ENCODE measurements at places on chromosomes 7 and 10. TPM values are rescaled to one million over a fixed set of nuclear protein-coding genes. Genes with fewer than 3 reads are reported as not detected.

DNA sequence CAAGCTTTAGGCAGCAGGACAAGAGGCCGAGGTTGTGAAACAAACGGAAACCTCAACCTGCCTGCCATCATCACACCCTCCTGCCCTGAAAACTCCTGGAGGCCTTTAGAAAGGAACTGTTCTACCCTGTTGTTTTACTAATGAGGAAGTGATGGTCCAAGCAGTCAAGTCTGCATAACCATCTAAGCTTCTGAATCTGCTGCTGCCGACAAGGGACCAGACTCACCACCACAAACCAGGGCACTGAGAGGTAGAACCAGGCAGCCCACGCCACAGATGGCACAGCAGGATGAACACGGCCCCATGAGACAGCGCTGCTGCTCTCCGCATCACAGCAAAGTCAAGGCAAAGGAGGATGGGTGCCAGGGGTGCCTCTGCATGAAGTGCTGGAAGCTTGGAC lies 209.4 kb downstream of the CELF2 start:
- H3K36me3 ChIP-seq, result no peaks in the 10 kb centered on the region
- H3K27ac ChIP-seq, result no peak overlapping the region
- H3K27me3 ChIP-seq, result no peaks in the 10 kb centered on the region
- DNase-seq, result no peak
- no peaks in the 10 kb centered on the region for H3K4me1 ChIP-seq

DNA sequence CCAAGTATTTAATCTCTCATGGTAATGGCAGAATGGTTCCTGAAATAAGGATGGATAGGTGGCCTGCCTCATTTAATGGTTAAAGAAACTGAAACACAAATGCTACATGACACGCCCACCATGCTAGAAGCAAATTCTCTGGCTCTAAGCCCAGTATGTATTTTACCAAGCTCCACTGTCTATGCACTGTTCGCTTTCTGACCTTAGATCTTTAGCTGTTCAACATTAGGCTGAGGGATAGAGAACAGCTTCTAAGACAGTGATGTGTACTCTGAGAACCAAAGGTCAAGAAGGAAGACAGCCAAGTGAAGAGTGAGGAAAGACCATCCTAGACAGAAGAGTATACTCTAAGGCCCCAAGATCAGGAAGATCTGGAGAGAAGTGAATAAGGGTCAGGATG lies 26.6 kb downstream of the FAM3C start:
- peaks cover 1% of the 10 kb centered on the region for H3K36me3 ChIP-seq
- H3K4me1 ChIP-seq, result no peaks in the 10 kb centered on the region
- DNase-seq, result no peak
- no peaks in the 10 kb centered on the region for H3K27me3 ChIP-seq
- H3K27ac ChIP-seq, result no peak overlapping the region
- H3K4me3 ChIP-seq, result no peak overlapping the region

GRCh38 chr10:114674346-114674745 lies 16.3 kb upstream of the ABLIM1 start:
- no peak overlapping the region for H3K4me3 ChIP-seq
- DNase-seq, result no peak
- no peak overlapping the region for H3K27ac ChIP-seq
- peaks cover 3% of the 10 kb centered on the region for H3K4me1 ChIP-seq
- no peaks in the 10 kb centered on the region for H3K27me3 ChIP-seq
- H3K36me3 ChIP-seq, result no peaks in the 10 kb centered on the region

- H3K27ac ChIP-seq, result no peak overlapping the region
- H3K27me3 ChIP-seq, result no peaks in the 10 kb centered on the region
- no peaks in the 10 kb centered on the region for H3K36me3 ChIP-seq
- no peak for DNase-seq
- H3K4me1 ChIP-seq, result peaks cover 11% of the 10 kb centered on the region
These were observed 66.0 kb upstream of the FGL2 start for GRCh38 chr7:77265666-77266065.

DNA sequence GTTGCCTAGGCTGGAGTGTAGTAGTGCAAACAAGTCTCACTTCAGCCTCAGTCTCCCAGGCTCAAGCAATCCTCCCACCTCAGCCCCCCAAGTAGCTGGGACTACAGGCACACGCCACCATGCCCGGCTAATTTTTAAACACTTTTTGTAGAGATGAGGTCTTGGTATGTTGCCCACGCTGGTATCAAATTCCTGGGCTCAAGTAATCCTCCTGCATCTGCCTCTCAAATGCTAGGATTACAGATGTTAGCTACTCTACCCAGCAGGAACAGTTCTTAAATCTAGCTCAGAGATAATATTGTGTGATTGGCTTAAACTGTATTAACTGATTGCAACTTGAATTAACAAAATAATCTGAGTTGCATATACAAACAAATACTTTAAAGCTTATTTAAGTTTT lies 82.9 kb downstream of the CDK14 start:
- no peaks in the 10 kb centered on the region for H3K36me3 ChIP-seq
- DNase-seq, result no peak
- H3K4me3 ChIP-seq, result no peak overlapping the region
- no peak overlapping the region for H3K27ac ChIP-seq
- H3K4me1 ChIP-seq, result peaks cover 4% of the 10 kb centered on the region

GRCh38 chr7:37786741-37787569 lies 61.4 kb upstream of the NME8 start:
- no peak overlapping the region for H3K4me3 ChIP-seq
- no peaks in the 10 kb centered on the region for H3K4me1 ChIP-seq
- no peak overlapping the region for H3K27ac ChIP-seq
- DNase-seq, result no peak
- no peaks in the 10 kb centered on the region for H3K27me3 ChIP-seq

- H3K27me3 ChIP-seq, result no peaks in the 10 kb centered on the region
- no peak overlapping the region for H3K4me3 ChIP-seq
- no peaks in the 10 kb centered on the region for H3K36me3 ChIP-seq
- no peak for DNase-seq
- H3K4me1 ChIP-seq, result no peaks in the 10 kb centered on the region
These were observed 4.6 kb upstream of the TMEM139 start for GRCh38 chr7:143280160-143280559.

- H3K36me3 ChIP-seq, result no peaks in the 10 kb centered on the region
- no peak overlapping the region for H3K4me3 ChIP-seq
- H3K27ac ChIP-seq, result no peak overlapping the region
- no peaks in the 10 kb centered on the region for H3K27me3 ChIP-seq
- no peaks in the 10 kb centered on the region for H3K4me1 ChIP-seq
These were observed 21.3 kb upstream of the HERPUD2 start for GRCh38 chr7:35716038-35716803.

GRCh38 chr7:143415742-143416397 lies 7.2 kb upstream of the EPHA1 start:
- peaks cover 4% of the 10 kb centered on the region for H3K4me1 ChIP-seq
- no peak for DNase-seq
- H3K27ac ChIP-seq, result no peak overlapping the region
- H3K36me3 ChIP-seq, result no peaks in the 10 kb centered on the region
- no peak overlapping the region for H3K4me3 ChIP-seq
- no peaks in the 10 kb centered on the region for H3K27me3 ChIP-seq

DNA sequence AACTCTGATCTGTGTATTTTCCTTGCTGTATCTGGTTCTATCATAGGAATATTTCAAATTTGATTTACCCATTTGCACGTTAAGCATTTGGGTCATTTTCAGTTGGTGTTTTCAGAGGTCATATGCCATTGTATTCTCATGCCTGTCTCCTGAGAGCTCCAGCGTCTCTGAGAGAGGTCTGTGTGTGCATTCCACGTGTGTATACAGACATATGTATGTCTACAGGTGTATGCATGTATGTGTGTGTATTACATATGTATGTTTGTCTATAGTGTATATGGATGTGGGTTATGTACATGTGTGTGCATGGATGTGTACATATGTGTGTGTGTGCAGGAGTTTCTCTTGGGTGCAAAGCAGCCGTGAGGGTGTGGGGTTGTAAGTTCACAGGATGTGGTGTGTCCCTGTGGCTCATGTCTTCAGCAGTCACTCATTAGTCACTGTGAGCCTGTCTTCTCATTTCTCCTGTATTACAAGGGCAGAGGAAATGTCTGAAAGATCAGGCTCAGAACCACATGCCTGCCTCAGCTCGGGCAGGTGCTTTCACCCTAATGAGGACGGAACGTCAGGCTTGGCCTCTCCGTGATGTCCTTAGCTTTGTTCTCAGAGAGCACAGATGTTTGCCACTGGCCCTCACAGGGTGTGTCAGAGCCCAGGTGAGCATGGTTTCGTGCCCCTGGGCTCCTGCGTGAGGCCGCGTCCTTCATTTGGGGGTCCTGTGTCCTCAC lies 101.6 kb downstream of the NKX6-2 start:
- H3K27me3 ChIP-seq, result no peaks in the 10 kb centered on the region
- H3K27ac ChIP-seq, result no peak overlapping the region
- H3K36me3 ChIP-seq, result no peaks in the 10 kb centered on the region
- H3K4me1 ChIP-seq, result no peaks in the 10 kb centered on the region
- H3K4me3 ChIP-seq, result no peak overlapping the region

DNA sequence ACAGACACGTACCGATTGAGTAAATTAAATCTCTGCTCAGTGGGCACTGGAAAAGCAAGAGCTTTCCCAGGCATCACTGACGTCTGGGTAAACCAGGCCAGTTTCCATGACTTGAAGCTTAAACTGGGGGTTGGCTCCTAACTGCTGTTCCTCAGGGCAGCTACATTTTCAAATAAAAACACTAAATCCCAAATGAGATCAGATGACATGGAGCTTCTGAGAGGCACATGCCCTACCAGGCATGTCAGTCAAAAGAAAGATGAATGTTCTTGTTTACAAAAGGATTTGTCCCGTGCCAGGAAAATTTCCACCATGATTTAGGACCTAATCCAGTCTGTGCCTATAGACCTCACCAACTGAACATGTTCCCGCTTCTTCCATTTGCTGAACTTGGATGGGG lies 220.2 kb downstream of the KCNMA1 start:
- no peaks in the 10 kb centered on the region for H3K27me3 ChIP-seq
- no peaks in the 10 kb centered on the region for H3K4me1 ChIP-seq
- no peak for DNase-seq
- no peak overlapping the region for H3K4me3 ChIP-seq
- no peak overlapping the region for H3K27ac ChIP-seq

- H3K27me3 ChIP-seq, result no peaks in the 10 kb centered on the region
- H3K36me3 ChIP-seq, result no peaks in the 10 kb centered on the region
- H3K4me1 ChIP-seq, result no peaks in the 10 kb centered on the region
These were observed 9.6 kb upstream of the STRA8 start for GRCh38 chr7:135224027-135224426.

DNA sequence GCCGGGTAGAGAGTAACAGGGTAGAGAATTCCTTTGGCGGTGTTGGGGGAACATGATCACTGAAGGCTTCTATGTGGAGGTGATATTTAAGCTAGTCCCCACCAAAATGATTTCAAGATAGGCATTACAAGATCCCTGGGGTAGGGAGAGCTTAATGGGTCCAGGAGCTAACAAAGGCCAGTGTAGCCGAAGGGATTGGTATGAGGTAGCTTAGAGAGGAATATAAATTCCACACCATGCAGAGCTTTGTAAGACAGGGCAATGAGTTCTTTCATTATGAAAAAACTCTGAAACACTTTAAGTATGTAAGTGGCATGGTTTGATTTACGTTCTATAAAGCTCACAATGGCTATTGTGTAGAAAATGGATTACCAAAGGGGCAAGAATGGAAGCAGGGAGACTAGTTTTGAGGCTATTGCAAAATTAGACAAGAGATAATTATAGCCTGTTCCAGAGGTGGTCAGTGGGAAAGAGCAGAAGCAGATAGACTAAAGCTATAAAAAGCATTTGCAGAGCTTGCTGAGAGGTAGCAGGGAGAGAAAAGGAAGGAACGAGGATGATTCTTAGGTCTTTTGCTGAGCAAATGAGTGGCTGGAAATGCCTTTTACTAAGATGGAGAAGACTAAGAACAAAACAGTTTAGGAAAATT lies 119.7 kb upstream of the SLC25A13 start:
- no peak overlapping the region for H3K27ac ChIP-seq
- H3K4me3 ChIP-seq, result no peak overlapping the region

DNA sequence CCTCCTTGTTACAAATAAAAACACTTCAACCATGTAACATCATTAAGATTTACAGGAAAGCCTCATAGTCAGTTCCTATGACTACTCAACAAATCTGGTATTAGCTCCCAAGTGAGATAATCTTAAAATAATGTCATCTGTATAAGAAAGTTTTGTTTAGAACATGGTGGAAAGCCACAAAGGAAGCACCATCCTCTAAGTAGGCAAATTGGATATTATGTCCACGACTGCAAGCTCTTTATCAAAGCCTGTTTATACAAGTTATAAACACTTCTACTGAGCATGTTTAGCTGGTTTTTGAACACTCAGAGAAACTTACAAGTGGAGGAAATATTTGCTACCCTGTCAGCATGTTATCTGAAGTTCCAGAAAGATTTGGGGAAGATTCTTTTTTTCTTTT lies 349.8 kb downstream of the ARL4A start:
- no peak for DNase-seq
- H3K27me3 ChIP-seq, result no peaks in the 10 kb centered on the region
- H3K36me3 ChIP-seq, result no peaks in the 10 kb centered on the region
- no peak overlapping the region for H3K4me3 ChIP-seq

DNA sequence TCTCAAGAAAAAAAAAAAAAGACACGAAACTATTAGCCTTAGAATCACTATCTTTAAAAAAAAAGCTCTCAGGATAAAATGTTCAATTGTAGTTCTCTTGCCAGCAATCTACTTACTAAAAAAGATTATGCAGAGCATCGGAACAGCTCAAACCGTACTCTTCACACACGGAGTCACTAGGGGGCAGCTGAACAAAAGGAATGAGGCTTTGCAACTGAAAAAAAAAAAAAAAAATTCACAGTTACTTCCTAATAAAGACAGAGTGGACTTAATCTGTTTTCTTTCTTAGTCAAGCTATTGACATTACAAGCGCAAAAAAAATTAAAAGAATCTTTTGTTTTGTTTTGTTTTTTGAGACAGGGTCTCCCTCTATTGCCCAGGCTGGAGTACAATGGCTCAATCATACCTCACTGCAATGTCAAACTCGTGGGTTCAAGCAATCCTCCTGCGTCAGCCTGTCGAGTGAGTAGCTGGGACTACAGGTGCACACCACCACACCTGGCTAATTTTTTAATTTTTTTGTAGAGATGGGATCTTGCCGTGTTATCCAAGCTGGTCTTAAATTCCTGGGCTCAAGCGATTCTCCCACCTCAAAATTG lies 11.5 kb downstream of the PMS2 start:
- DNase-seq, result peak; percentile 50
- no peak overlapping the region for H3K27ac ChIP-seq
- no peaks in the 10 kb centered on the region for H3K4me1 ChIP-seq
- no peak overlapping the region for H3K4me3 ChIP-seq
- peaks cover 19% of the 10 kb centered on the region for H3K36me3 ChIP-seq

HTR5A gene
- total RNA-seq, result not detected

DNA sequence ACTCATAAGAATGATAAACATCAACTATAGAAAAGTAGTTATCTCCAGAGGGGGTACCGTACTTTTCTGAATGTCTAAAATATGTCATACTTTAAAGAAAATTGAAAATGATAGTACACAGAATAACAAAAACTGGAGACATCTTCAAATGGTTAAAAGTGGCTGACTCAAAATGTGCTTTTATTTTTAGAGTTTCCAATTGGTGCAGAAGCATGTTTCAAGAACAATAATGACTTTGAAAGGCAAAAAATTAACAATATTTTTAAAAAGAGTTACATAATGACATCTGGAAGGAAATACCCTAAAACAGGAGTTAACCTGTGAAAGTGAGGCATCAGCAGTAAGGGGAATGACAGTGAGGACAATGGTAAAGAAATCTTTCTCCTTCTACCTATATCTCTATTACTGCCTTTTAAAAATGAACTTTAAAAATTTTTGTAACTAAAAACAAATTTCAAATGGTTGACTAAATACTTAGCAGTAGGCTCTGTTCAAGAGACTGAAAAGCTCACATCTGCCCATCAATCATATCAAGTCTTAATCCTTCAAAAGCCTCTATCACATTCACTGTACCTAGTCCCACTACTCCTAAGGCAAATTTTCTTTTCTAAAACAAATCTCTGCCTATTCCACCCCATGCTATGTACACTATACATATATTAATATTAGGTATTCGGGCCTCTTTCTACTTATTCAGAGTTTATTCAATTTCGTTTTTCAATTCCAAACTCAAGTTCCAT lies 3.0 kb downstream of the ASZ1 start:
- H3K4me1 ChIP-seq, result no peaks in the 10 kb centered on the region
- H3K36me3 ChIP-seq, result no peaks in the 10 kb centered on the region
- H3K4me3 ChIP-seq, result no peak overlapping the region
- no peak overlapping the region for H3K27ac ChIP-seq
- no peak for DNase-seq

Data from liver (tissue), 10 donors.